ENCODE measurements at places on chromosomes 5 and 9. TPM values are rescaled to one million over a fixed set of nuclear protein-coding genes. Genes with fewer than 3 reads are reported as not detected.

DNA sequence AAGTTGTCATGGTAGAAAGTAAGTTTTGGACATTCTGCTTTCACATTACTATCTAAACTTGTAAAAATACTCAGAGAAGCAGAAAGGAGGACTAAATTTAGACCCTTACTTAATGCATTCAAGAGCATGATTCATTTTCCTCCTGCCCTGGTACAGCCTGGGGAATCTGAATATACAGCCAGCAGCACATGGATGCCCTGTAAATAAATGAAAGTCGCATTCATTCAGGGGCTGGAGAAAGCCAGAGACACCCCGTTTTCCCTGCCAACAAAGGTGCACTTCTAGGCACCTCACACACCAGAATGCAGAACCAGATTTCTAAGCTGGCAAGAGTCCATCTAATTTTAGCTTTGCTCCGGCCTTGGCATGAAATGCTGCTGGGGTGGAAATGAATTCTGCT, 172.7 kb upstream of the KLF9 start:
- H3K4me1 ChIP-seq, result no peaks in the 10 kb centered on the region
- no peak overlapping the region for H3K4me3 ChIP-seq
- no peaks in the 10 kb centered on the region for H3K27me3 ChIP-seq
- H3K27ac ChIP-seq, result no peak overlapping the region
- DNase-seq, result no peak

GRCh38 chr5:154529282-154529681, 51.3 kb upstream of the HAND1 start:
- H3K4me3 ChIP-seq, result no peak overlapping the region
- no peaks in the 10 kb centered on the region for H3K36me3 ChIP-seq
- DNase-seq, result no peak

DNA sequence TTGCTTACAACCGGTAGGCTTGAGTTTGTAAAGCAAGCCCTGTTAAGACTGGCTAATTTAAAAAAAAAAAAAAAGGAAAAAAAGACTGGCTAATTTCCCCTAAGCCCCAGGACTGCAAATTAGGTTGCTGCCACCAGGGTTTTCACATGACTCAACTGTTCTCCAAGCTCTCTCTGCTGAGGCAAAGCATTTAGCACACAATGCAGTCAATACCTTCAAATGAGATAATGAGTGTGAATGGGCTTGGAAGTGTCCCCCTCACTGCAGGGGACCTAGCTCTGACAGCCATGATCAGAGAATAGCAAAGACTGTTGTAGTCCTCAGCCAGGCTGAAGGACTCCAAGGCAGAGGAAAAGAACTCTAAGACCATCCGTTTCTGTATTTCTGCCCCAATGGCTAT, 42.8 kb upstream of the ZSWIM6 start:
- no peak overlapping the region for H3K27ac ChIP-seq
- H3K4me1 ChIP-seq, result no peaks in the 10 kb centered on the region
- H3K36me3 ChIP-seq, result no peaks in the 10 kb centered on the region
- no peaks in the 10 kb centered on the region for H3K27me3 ChIP-seq
- no peak for DNase-seq

- no peak overlapping the region for H3K27ac ChIP-seq
- no peaks in the 10 kb centered on the region for H3K4me1 ChIP-seq
- peak; percentile 15 for DNase-seq
- H3K36me3 ChIP-seq, result no peaks in the 10 kb centered on the region
Measured at GRCh38 chr9:34869390-34869789, 88.7 kb upstream of the PHF24 start.

GRCh38 chr5:77957931-77958521, 181.9 kb upstream of the TBCA start:
- H3K27me3 ChIP-seq, result peaks cover 26% of the 10 kb centered on the region
- no peak overlapping the region for H3K27ac ChIP-seq
- peaks cover 18% of the 10 kb centered on the region for H3K4me1 ChIP-seq
- H3K4me3 ChIP-seq, result no peak overlapping the region
- DNase-seq, result no peak

DNA sequence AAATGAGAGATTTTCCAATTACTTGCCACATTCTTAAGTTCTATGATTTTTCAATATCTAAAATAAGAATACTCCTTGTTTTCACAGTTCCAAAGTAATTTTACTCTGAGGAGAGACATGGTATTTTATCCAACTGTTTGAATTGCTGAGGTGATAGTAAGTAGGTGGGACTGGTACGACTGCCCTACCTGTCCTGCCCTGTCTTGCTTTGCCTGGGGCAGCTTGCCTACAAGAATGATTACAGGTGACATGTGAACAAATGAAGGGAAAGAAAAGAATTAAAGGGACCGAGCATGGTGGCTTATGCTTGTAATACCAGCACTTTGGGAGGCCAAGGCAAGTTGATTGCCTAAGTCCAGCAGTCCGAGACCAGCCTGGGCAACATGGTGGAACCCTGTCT, 41.6 kb upstream of the HMGCS1 start:
- peaks cover 5% of the 10 kb centered on the region for H3K27me3 ChIP-seq
- no peak for DNase-seq
- no peaks in the 10 kb centered on the region for H3K4me1 ChIP-seq

DNA sequence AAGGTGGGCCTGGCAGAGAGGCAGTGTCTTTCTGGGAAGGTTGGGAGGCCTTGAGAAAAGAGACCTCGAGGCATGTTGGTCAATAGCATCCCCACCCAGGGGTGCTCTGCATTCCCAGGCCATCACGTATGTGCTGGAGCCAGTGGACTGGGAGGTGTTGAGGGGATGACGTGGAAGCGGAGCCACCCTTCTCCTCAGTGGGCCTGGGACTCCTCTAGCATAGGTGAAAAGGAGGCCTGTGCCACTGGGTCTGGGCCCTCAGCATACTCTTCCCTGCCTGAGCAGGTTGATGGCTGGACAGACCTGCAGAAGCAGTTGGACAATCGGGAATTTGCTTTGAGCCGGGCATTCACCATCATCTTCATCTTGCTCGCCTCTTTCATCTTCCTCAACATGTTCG, 25.5 kb downstream of the PITX1 start:
- H3K27ac ChIP-seq, result no peak overlapping the region
- H3K27me3 ChIP-seq, result no peaks in the 10 kb centered on the region
- H3K4me1 ChIP-seq, result no peaks in the 10 kb centered on the region
- no peaks in the 10 kb centered on the region for H3K36me3 ChIP-seq
- no peak overlapping the region for H3K4me3 ChIP-seq

DNA sequence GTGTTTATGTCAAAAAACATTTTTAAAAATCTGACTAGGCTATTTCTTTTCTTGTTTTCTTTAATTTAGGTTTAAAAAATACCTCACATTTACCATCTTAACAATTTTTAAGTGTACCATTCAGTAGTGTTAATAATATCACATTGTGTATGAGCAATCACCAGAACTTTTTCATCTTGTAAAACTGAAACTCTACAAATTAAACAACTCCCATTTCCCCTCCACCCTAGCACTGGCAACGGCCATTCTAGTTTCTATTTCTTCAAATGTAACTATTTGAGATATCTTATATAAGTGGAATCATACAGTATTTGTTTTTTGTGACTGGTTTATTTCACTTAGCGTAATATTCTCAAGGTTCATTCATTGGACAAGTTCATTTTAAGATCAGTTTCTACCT, 27.7 kb downstream of the PLCXD3 start:
- no peaks in the 10 kb centered on the region for H3K4me1 ChIP-seq
- H3K4me3 ChIP-seq, result no peak overlapping the region
- no peak overlapping the region for H3K27ac ChIP-seq
- DNase-seq, result no peak
- no peaks in the 10 kb centered on the region for H3K36me3 ChIP-seq

The PCDHA12 gene
- not detected for total RNA-seq

The STING1 gene
- total RNA-seq, result 178 TPM

Data from activated CD4-positive, alpha-beta T cell treated with anti-CD3 and anti-CD28 coated beads for 36 hours (primary cell).